ENCODE measurements at places on chromosomes 12 and 14.

DNA sequence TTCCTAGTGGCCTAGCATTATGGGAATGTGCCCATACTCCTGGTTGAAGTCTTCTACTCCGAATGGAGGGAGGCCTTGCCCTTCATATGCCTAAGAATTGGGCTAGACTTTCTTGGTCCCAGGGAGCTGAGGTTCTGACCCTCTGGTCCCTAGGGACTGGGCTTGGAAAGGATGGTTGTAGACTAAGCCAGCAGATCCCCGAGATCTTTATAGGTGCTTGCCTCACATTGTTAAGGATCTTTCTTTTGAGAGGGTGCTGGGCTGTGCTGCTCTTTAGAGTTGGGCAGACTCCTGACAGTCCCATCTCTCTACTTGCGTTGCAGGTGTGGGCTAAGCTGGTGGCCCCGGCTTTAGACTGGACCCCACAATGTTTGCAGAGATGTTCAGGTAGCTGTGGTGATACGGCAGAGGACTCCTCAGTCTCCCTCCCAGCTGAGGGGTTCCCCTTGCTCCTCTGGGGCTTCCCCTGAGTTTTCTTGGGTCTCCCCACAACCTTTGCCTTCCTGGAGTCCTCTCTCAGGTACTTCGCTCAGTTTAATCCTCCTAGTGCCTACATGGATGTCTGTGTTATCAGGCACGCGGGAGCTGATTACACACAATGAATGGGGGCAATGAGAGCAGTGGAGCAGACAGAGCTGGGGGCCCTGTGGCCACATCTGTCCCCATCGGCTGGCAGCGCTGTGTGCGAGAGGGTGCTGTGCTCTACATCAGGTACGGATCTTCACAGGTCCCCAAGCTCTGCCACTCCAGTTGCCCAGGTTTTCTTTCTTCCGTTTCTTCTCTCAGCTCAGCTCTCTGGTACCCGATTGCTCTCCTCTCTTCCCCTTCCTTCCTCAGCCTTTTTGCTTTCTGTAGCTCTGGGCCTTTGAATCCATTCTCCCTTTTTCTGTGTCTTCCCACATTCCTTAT, 1.3 kb downstream of the MBD6 start:
- DNase-seq: no peak

DNA sequence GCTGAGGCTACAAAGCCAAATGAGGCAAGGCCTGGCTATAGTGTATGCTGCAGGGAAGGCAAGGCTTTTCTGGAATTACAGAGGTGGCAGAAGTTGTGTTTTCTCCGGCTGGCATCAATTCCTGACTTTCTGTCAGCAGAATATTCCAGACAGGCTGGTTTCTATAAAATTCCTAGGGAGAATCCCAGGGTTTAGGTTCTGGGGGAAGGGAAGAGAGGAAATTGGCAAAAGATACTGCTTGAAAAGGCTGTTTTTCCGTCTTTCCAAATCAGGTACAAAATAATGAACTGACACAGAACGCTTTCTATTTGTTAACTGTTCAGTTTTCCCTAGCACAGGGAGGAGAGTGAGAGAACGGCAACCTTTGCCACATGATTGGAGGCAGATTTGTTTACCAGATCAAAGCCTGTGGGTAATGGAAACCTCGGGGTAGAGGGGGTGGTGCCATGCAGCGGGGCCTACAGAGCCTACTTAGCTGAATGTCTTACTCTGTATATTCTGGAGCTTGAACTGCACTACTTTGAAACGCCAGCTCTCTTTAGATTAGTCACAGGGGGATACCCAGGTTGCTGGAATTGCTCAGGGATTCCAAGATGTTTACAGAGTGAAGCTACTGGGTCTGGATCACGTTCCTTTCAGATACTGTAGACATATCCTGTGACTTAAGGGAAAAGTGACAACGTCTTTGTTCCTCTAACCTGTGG, 65.8 kb upstream of the DACT1 start:
- DNase-seq: no peak

GRCh38 chr14:93267149-93267711, 60.2 kb downstream of the UBR7 start:
- DNase-seq: no peak

- DNase-seq: no peak
Measured at GRCh38 chr12:122932207-122932606, 34.1 kb downstream of the ABCB9 start.

GRCh38 chr12:47832263-47832933, 12.7 kb upstream of the HDAC7 start:
- no peak for DNase-seq

- DNase-seq: no peak
Measured at GRCh38 chr12:41577995-41578394, 389.9 kb downstream of the PDZRN4 start.

GRCh38 chr12:32544893-32545292, 134.2 kb upstream of the DNM1L start:
- DNase-seq: no peak

- DNase-seq: no peak
Measured at GRCh38 chr14:75426332-75427125, 1.3 kb upstream of the JDP2 start.

GRCh38 chr12:52628841-52629240, 10.5 kb upstream of the KRT73 start:
- no peak for DNase-seq

GRCh38 chr14:55192054-55192621, 753 bp upstream of the DLGAP5 start:
- DNase-seq: no peak

- no peak for DNase-seq
Measured at GRCh38 chr12:131357920-131358319, 353.0 kb upstream of the SFSWAP start.

- no peak for DNase-seq
Measured at GRCh38 chr12:9751204-9752144, 9.2 kb downstream of the CD69 start.

- no peak for DNase-seq
Measured at GRCh38 chr12:96425321-96425720, 25.1 kb upstream of the CDK17 start.

DNA sequence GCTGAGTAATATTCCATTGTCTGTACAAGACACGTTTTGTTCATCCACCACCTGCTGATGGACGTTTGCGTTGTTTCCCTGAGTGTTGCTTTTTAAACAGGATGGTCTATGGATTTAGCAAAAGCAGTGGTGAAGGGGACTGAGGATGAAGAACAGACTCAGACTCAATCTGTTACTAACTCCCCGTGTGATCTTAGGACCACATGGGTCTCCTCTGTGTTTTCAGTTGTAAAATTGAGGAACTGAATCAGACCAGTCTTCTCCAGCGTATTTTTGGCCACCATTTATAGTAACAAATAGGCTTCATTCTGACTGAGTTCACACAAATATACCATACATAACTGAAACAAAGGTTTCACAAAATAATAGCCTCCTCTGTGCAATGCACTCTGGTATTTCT, 85.6 kb downstream of the FOXN3 start:
- DNase-seq: no peak

GRCh38 chr12:94429633-94430032, 30.0 kb downstream of the CEP83 start:
- DNase-seq: no peak

- DNase-seq: peak; percentile 76
Measured at GRCh38 chr12:108839018-108839889, 18.1 kb downstream of the SSH1 start.

DNA sequence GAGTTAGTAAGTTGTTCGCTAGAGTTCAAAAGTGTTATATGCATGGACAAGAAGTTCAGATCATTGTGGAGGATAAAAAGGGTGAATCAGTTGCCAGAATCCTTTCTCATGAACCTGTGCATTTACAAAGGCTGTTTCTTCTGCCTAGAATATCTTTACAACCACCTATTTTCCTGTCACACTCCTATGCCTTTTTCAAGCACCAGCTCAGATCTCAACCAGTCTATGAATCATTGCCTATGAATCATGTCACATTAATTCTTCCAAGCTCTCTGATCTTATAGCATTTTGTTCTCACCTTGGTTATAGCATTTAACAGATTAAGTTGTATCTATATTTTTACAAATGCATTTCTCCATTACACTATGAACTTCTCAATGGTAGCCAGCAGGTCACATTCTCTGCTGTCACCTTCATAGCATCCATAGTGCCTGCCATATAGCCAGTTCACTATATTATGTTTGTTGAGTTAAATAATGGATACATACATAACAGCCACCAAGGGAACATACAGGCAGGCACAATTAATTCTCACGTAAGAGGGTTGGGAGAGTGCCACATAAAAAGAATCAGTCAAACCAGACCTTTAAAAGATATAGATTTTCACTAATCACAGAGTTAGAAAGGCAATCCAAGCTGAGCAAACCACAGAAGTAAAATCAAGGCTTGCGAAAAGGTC, 573.0 kb downstream of the FOXG1 start:
- DNase-seq: no peak

DNA sequence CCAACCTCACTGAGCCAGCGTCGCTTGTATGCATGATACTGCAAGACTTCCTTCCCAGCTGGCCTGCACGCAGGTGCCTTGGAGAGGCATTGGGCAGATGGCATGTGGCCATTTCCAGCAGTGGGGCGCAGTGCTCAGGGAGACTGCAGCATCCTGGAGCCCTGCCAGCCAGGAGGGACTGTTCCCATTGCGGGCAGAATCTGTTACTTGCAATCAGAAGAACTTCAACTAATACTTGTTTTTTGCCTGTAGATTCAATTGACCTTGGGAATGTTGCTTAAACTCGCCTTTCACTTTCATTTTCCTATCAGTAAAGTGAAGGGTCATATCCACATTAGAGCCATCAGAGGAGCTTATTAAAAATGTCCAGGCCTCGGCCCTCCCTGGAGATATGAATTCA, 29.8 kb downstream of the ANKRD9 start:
- DNase-seq: no peak
